ENCODE measurements at places on chromosomes 12 and 14.

DNA sequence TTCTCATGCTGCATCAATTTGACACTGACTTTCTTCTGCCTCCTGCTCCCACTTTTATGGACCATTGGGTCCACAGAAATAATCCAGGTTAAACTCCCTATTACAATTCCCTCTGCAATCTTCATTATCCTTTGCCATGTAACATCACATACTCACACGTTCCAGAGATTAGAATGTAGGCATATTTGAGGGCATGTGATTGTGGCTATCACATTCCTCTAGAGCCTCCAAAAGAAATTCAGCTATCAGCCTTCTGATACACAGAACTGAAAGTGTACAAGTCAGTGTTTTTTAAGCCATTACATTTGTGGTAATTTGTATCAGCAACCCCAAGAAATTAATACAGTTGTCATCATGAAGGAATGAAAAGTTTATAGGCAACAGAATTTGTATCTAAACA, 892.4 kb downstream of the RPS29 start:
- no peak for DNase-seq

GRCh38 chr12:1869145-1869544, 48.8 kb downstream of the LRTM2 start:
- DNase-seq: no peak

GRCh38 chr14:81311778-81312177, 88.3 kb downstream of the STON2 start:
- DNase-seq: no peak

DNA sequence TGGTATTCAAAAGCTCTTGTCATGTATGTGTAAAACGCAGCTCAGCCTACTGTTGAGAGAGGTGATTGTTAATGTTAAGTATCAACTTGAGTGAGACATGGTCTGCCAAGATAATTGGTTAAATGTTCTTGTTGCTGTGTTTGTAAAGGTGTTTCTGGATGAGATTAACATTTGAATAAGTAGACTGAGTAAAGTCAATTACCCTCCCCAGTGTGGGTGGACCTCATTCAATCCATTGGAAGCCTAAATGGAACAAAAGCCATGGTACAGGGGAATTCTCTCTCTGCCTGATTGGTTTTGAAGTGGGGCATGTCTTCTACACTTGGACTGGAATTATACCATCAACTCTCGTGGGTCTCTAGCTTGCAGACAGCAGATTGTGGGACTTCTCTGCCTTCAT, 63.8 kb upstream of the RERGL start:
- DNase-seq: no peak

DNA sequence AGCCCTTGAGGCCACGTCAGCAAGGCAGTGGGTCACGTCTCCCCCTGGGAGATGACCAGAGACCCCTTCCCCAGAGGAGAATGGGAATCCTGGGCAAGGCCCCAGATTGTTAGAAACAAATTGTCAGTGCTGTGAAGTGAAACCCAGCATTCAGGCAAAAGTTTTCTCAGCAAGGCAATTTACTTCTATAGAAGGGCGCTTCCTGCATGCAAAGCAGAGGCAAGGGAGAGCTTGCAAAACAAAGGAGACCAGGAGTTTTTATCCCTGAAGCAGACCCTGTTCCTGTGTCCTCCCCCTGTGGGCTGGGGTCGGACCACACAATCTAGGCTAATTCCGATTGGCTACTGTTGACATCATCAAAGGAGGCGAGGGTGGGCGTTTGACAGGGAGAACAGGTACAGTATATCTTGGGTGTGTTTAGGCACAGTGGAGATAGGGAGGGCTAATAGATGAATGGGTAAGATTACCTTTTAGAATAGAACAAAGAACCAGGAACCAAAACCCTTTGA, 114.2 kb downstream of the RIN3 start:
- no peak for DNase-seq

DNA sequence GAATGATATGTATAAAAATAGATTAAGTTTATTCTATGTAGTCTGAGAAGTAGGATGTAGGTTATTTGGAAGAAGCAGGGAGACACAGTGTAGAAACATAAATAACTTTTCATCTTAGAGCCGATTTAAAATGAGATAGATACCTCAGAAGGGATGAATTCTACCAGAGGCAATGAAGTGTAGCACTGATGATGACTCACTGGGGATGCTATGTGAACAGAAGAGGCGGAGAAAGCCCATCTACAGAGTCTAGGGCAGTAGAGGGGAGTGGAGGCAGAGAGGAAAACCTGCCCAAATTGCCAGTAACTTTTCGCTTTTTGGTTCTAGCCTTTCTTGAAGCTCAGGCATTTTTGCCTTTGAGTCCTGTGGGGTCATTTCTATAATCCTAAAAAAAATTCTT, 451.8 kb downstream of the ATP23 start:
- no peak for DNase-seq

- DNase-seq: no peak
These were observed 15.2 kb upstream of the ACTR6 start for GRCh38 chr12:100185361-100185894.

- no peak for DNase-seq
These were observed 175.8 kb downstream of the ETV6 start for GRCh38 chr12:11825278-11825677.

DNA sequence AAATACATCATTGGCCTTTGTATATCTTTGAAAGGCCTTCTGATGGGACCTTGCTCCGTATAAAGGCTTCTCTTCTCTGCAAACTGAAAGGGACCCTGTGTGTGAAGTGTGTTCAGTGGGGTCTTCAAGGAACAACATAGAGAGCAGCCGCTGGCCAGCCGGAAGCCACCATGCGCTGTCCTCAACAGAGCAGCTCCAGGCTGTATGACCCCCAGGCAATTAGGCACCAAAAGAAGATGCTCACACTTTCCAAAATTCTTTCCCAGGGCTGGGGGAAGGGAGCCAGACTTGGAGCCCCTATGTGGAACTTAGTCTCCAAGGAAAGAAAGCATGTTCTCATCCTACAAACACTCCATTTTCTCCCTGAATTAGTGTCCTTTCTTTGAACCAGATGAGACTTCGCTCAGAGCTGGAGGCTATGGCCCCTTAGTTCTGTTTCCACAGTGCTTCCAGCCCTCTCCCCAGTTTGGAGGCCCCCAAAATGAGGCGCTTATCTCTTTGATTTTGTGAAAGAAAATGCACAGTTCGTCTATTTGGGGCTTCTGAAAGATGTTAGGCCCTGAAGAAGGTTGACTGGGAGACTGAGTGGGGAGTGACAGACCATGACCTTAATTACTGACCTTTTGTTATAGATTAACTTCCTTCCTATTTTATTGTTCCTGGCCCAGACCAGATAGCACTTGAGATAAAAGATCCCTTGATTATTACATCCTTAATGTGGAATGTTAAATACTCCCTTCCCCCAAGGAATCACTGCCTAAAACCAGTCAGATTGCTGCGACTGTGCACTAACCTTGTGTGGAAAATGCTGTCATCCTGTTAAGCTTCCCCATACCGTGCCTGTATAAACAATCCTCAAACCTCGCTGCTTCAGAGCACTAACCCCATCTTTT, 128.3 kb upstream of the FGD4 start:
- DNase-seq: no peak

DNA sequence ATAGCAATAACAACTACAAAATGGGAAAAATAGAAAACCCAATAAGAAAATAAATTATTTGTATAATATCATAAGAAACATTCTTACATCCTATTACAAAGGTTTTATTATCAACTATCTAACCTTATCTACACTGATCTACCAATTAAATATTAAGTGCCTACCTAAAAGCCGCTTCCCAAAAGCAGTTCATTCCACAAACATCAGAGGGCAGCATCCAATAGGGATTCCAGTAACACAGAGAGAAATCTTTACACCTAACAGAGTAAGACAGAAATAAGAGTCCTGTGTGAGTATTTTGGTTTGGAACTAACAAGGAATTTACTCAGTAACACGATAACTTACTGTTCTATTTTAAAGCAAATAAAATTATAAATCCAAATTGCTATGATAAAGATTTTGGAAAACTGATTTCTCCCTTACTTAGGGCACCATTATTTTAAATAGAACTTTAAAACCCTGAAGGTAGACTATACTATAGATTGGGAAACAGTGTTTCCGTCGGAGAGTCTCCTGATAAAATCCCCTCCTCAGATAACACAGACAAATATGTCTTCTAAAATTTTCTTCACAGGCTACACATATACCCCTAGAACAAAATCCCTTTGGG, 15.0 kb downstream of the GXYLT1 start:
- DNase-seq: no peak

Data from HS-27A (cell line).